ENCODE measurements at places on chromosomes 13 and 19.
A peak's percentile ranks its signal among the peaks of the same experiment; 100 is the strongest.

DNA sequence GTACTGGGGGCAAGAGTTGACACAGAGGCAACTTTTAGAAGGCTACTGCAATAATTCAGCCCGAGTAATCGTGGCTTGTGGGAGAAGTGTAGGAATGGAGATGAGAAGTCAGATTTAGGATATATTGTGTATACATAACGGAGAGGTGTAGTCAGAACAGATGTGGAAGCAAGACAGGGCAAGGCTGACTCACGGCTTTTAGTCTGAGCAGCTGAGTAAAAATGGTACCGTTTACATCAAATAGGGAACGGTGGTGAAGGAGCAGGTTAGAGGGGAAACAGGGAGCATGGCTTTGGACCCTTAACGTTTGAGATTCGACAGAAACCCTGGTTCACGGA is 796 bp upstream of the LSM14A start:
- DNase-seq, result peak; percentile 43

GRCh38 chr19:6794686-6795431 is 22.4 kb downstream of the VAV1 start:
- DNase-seq, result no peak

DNA sequence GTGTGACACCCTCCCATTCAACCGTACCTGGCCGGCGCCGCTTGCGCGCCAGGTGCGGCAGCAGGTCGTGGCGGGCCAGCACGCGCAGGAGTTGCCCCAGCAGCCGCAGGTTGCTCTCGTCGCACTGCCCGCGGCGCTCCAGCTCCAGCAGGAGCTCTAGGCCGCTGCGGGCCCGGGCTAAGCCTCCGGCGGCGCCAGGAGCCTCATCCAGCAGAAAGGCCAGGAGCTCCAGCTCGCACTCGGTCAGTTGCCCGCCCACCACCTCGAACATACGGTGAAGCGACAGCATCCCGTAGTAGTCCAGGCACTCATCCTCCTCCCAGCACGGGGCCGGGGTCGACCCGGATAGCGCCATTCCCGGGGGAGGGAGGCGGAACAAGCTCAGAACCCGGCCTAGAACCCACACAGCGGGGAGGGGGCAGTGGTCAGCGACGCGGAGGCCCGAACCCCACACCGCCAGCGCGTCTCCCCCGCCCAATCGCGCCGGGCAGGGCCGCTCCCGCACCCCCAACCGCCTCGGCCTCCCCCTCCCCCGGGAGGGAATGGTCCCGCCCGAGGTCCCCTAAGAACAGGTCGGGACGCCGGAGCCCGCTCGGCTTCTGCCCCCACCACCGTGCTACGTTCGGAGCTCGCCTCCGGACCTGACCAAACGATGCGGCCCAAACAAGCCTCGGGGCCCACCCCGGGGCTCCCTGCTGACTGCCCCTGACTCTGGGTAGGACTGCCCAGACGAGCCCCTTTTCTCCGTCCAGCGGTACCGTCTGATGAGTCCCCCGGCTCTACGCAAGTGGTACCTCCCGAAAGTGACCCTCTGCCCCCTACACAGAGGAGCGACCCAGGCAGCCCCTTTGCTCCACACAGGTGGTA is 591 bp downstream of the DEDD2 start:
- no peak for DNase-seq

- no peak for DNase-seq
Observed at GRCh38 chr19:23285948-23286347, 35.8 kb upstream of the ZNF724 start.

DNA sequence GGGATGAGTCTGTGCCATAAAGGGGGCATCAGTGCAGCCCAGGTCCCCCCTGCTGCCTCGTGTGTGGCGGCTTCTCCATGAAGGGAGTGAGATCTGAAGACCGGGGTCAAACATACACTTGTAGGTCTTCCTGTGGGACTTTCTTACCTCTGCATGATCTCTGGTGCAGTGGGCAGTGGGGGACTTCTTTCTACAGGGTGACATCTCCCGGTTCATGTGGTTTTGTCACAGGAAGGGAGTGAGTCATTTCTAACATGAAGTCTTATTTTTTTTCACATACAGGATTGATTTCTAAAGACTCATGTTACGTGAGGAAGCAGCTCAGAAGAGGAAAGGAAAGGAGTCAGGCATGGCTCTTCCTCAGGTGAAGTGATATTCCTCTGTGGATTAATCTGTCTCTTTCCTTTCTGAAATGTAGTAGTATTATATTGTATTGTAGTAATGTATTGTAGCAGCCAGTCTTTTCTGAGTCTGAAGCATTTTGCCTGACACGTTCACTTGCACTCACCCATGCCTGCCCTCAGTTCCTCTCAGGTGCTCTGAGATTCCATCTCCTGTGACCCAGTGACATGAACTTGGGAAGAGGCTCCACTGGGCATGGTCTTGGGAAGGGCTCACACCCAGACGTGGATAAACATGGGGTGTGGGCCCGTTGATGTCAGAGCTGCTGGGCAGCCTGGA is 15.7 kb downstream of the ZNF808 start:
- peak; percentile 15 for DNase-seq

- DNase-seq, result no peak
Observed at GRCh38 chr19:38974624-38975213, 823 bp downstream of the FBXO17 start.

GRCh38 chr13:37927561-37927960 is 58.0 kb upstream of the TRPC4 start:
- no peak for DNase-seq

DNA sequence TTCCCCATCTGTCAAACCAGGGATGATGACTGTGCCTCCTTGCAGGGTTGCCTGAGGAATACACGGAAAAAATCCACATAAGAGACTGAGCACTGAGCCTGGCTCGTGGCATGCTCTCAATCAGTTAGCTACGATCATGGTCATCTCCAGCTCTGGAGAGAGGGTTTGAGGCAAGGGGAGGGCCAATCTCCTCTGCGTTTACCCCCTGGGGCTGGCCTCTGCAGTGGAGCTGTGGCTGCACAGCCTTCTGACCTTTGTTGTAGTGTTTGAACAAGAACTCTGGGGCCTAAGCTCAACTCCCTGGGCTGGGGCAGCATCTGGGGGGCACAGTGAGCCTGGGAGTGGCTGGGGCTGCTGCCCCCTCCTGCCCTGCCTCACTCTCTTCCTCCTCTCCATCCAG is 5.9 kb downstream of the LRRC4B start:
- DNase-seq, result no peak

GRCh38 chr13:37868691-37869505 is 674 bp downstream of the TRPC4 start:
- DNase-seq, result no peak

GRCh38 chr13:33649212-33649878 is 168.6 kb upstream of the RFC3 start:
- DNase-seq, result no peak

- peak; percentile 40 for DNase-seq
Observed at GRCh38 chr13:24270639-24271141, 38.7 kb upstream of the C1QTNF9 start.

DNA sequence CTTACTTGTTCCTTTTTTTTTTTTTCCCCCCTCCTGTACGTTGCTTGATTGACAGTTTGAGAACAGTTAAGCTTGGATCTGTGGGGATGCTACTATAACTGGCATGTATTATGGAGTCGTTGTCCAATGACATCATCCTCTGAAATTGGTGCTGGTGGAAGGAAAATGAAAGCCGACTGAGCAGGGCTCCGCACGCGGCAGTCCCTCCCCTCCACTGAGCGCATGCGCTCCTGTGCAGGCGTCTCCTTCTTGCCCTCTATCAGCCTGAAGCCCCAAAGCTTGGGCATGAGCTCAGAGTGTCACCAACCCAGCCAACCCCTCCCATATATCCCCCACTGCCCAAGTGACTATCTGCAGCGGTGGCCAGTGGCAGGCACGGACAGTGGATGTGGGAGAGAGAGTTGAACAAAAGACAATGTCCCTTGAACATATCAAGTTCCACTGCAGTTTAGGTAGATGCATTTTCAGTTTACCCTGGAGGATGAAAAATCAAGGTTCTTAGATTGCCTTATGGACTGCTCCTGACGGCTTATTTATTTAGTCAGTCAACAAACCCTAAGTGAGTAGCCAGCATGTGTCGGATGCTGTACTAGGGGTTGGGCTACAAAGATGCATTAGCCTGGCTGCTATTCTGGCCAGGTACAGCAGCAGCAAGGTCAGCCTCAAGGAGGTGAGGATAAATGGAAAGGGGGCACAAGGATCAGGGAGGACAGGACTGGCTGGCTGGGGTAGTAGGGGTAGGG is 20.8 kb downstream of the MBNL2 start:
- DNase-seq, result no peak

DNA sequence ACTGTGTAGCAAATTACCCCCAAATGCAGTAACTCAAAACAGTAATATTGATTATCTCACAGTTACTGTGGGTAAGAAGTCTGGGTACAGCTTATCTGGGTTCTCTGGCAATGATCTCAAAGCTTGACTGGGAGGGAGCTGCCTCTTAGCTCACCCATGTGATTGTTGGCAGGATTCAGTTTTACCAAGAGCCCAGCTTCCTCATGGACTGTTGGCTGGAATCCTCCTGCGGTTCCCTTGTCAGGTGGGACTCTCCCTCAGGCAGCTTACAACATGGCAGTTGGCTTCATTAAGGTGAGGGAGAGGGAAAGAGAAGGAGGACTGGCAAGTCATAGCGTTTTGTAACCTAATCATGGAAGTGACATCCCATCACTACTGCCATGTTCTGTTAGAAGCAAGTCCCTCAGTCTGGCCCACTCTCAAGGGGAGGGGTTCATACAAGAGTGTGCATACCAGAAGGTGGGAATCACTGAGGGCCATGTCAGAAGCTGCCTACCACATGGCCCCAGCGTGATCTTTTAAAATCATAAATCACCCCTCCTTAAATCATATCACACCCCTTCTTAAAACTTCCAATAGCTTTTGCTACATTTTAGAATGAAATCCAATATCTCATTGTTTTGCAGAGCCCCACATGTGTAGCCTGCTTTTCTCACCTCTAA is 108.1 kb downstream of the OLFM4 start:
- no peak for DNase-seq

DNA sequence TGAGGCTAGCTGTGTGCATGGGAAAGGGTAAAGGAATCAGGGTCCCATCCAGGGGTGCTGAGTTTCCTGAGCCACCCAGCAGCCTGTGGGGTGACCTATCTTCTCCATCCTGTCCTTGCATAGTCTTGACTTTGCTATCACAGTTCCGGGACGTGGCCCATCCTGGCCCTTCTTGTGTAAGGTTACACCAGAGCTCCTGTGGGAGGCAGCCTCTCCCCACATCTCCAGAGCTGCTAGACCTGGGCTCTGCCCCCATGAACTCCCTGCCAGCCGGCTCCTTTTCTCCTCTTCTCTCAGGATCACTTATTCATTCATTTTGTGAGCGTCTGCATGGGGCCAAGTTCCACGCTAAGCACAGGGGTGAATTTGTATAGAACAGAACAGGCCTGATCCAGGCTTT is 238.9 kb downstream of the TSHZ3 start:
- DNase-seq, result no peak

DNA sequence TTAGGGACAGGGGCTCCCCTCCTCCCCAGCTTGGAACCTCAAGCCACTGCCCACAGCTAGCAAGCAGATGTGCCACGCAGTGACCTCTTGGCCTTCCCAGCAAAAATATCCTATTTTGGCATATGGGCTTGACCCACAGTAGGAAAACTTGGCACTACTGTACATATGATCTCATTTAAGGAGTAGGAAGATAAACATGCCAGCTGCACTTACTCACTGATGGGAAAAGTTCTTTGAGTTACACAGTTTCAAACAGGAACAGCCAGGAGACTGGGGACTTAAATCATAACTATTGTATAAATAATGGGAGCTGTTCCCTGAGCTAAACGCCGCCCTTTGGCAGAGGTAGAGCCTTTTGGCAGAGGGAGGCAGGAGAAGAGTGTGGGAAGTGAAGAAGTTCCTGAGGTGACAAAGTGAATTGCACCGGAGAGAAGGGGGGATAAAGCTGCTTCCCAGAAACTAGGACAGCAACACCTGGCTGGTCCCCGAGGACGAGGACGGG is 6.1 kb downstream of the SACS start:
- no peak for DNase-seq

- DNase-seq, result no peak
Observed at GRCh38 chr19:4326215-4326836, 12.3 kb downstream of the STAP2 start.

DNA sequence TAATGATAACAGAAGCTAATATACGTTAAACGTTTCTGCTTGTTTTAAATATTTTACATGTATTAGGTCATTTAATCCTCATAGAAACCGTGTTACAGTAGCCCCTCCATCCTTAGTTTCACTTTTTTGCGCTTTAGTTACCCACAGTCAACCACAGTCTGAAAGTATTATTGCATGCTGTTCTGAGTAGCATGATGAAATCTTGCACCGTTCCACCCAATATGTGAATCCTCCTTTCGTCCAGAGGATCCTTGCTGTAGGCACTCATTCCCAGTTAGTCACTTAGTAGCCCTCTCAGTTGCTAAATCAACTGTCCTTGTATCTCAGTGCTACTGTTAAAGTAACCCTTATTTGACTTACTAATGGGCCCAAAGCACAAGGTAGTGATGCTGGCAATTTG is 257.8 kb downstream of the ENOX1 start:
- DNase-seq, result no peak
